IMR-90 (cell line): ENCODE measurements at places on chromosomes 2 and 18. TPM values are rescaled to one million over a fixed set of nuclear protein-coding genes. Genes with fewer than 3 reads are reported as not detected.

DNA sequence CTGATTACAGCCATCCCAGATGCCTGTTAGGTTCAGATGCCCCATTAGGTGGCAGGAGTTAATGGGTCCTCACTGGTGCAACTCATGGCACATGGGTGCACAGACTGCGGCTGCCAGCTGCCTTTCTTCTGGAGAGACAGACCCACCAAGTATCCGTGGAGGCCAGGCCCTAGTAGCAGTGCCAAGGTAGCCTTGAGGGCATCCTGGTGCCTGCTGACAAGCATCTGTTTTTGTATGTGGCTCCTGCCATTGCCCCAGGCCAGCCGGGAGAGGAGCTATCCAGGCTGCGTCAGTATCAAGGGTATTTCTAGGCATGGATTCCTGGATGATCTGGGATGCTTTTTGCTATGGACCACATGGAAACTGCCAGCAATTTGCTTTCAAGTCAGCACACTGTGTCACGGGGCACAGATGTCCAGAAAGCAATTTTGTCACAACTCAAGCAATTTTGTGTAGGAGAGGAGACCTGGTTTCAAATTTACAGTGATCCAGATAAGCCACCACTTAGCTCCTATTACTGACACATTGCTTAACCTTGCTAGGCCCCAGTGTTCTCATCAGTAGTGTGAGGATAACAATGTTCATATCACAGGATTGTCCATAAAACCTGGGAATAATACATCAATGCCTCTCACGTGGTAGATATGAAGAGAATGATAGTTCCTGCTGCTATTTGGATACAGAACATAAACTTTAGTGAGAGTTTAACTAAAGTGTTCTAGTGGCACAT is 815.1 kb upstream of the RAB6C start:
- no peak for DNase-seq

SERPINB3 gene
- total RNA-seq, result not detected in 2 replicates

- DNase-seq, result peak; percentile 11
These were observed 78.7 kb downstream of the ABCA12 start for GRCh38 chr2:215059724-215060123.

DNA sequence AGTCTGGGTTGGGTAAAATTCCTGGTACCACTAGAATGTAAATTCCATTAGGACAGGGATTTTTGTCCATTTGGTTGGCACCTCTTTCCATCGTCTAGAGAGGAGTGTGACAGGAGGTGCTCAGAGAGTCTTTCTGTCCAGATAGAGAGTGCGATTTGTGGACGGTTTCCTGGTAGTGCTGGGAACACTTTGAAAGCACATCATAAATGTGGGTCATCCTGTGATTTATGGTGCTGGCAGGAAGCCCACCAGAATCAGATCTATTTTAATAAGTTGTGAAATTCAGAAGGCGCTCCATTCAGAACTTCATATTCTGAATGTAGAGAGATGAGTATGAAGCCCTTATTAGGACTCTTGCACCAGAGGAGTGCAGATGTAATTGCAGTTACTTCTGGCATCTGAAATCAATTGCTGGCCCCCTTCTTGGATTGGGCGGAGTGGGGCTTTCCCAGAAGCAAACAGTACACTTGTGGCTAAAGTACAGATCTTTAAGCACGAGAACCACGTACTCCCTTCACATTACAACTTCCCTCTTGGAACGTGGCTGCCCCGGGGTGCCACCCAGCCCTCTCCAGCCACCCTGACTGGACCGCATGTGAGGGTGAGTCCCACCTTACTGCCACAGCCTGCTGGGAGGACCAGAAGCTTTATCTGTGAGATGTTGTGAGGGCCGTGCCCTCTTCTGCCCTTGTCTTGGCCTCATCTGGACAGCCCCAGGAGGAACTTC is 243.2 kb downstream of the MYO3B start:
- no peak for DNase-seq

GRCh38 chr18:45962461-45962860 is 4.7 kb downstream of the EPG5 start:
- peak; percentile 77 for DNase-seq

SLC8A1 gene
- total RNA-seq, result 57.0 and 86.1 TPM in 2 replicates

DNA sequence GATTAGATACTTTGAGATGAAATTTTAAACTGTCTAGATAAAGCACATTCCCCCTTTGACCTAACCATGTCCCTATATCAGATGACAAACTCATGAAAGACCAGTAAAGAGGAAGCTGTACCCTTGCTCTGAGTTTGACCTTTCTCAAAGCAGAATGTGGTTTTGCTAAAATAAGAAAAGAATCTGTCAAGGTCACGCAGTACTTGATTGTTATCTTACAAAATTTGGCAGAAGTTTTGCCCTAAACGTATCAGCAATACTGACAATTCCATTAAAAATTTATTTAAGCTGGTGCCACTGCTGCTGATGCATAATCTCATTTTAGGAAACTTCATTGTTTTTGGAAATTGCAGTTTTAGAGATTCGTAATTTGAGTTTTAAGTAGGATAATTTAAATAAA is 31.2 kb upstream of the GALM start:
- DNase-seq, result no peak

DNA sequence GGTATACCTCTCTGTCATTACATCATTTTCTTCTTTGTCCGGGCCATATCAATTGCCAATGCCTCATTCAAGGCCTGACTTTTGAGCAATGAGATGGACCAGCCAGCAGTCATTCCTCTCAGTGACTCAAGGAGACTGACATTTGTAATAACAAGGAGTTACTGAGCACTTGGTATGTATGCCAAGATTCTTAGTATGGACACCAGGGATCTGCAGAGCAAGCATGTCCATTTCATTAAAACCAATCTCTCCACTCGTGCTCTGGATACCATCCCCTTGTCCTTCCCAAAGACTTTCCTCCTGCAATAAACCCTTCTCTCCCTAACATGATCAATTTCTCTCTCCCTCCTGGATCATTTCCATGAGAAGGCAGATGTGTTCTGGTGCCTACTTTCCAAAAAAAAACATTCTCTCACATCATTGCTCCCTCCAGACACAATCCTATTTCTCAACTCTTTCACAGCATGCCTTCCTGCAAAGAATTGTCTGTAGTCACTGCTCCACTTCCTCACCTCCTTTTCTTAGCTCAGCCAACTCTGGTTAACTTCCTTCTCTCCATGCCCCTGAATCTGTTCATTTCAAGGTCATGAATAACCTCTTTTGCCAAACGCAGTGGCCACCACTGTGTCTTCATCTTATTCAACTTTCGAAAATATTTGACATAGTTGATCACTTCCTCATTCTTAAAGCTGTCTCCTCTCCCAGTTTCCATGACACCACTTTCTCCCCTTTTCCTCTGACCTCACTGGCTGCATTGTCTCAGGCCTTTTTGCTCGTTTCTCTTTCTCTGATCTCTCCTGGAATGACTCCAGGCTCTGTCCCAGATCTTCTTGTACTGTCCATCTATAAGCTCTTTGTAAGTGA is 102.8 kb upstream of the CYP1B1 start:
- peak; percentile 68 for DNase-seq

GRCh38 chr18:56258178-56258577 is 380.2 kb downstream of the TXNL1 start:
- peak; percentile 21 for DNase-seq

GRCh38 chr2:221731432-221732145 is 159.5 kb upstream of the EPHA4 start:
- DNase-seq, result no peak

DNA sequence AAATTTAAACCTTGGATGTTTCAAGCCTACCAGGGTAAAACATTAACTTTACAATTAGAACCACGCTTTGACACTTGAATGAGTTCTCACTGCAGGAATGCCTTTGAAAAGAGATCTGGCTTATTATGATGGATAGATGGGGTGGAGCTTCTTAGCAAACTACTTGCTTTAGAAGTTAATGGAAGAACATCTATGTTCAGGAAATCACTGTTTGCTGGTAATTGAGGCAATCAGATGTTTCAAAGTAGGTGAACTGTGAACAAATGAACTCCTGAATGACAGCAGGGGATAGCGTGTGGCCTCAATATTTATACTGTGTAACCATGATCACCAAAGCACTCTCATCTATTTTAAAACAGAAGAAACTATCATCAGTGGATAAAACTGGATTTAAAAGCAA is 383.6 kb downstream of the PIK3C3 start:
- DNase-seq, result no peak

GRCh38 chr2:158412206-158412605 is 44.3 kb downstream of the CCDC148 start:
- peak; percentile 76 for DNase-seq

MTIF2 gene
- total RNA-seq, result 22.6 and 33.3 TPM in 2 replicates

UGT1A10 gene
- total RNA-seq, result not detected in 2 replicates

- DNase-seq, result no peak
These were observed 6.3 kb upstream of the ATOH8 start for GRCh38 chr2:85747441-85747840.

DNA sequence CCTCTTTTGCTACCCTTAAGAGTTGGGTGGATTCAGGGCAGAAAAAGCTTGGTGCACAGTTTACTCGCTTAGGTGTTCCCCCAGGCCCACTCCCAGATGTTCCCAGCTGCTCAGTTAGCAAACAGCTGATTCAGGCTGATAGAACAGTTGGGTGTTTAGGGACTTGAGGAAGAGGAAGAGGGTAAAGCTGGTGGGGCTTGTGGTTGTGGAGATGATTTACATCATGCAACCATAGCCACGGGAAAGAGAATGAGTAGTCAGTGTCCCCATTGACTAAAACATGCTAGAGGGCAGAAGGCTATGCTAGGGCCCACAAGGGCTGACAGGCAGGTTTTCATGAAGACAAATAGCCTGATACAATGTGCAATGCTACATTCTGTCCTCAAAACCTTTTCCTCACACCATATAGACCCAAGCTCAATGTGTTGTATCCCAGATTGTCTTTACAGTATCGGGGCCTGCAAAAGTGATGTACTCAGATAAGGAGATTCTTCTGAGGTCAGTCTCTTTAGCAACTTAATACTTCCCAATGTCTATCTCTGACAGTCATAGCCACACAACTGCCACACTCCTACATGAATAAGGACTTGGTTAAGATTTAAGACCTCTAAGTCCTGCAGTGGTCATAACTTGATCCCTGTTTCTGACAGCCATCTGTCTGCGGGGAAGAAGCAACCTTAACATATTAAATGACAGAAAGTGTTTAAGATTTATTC is 15.6 kb downstream of the COLEC12 start:
- DNase-seq, result no peak

DNA sequence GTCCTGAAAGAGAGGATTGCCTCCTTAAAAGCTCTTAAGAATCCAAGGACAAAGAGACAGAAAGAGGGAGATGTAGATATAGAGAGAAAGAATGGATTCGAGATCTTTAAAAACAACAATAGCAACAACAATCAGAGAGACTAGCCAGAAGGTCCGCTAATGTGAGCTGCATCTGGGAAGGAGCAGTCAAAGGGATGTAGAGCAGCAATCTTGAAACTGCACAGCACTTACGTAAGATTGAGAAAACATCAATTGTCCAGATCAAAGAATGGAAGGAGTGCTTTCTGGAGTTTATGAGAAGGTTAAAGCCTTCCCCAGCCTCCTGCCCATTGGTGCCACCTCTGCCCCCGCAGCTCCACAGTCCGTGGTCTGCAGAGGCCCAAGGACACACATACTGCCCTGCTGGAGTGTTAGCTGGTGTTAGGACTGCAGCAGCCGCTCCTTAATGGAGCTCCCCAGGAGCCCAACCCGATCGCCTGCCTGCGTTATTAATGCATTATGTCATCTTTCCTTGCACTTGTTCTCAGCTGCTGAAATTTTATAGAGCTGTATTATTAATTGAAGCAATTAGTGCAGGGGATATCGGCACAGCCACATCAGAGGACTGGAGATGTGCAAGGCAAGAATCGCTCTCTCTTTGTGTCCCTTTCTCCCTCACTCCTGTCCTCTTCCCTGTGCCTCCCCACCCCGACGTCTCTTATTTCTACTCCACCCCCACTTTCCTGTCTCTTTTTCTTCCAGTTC is 94.2 kb upstream of the STPG4 start:
- no peak for DNase-seq

GRCh38 chr2:195493416-195493815 is 163.6 kb upstream of the SLC39A10 start:
- no peak for DNase-seq

DNA sequence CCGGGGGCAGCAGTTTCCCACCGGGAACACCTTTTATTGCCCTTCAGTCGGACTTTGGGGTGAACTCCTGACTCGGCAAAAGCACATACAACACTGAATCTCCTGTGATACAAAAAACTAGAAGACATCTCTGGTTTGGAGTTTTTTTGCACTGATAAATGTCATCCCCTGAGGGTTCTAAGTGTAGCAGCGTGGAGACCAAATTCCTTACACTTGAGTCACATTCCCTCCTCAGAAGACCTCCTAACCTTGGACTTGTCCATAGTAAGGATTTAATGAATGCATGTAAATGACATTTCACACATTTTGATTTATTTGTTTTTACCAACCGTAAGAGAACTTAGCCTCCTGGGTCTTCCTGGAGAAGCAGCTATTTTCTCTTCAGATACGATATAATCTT is 54.0 kb upstream of the GPR45 start:
- no peak for DNase-seq

CCBE1 gene
- 93.9 and 148 TPM in 2 replicates for total RNA-seq

DNA sequence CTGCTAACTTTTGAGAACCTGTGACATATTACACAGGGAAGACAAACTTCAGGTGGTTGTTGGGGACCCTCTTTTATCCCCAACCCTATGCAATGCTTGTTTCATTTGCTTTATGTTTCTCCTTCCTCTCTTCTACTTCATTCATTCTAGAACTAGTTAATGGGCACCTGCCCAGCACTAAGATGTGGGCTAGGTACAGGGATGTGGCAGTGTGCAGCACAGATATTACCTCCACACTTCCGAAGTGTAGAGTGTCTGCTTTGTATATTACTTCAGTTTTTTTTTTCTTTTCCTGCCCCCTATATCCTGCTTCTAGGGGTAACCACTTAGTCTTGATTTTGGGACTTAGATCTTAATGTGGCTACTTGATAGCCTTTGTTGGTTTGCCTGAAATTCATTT is 35.1 kb downstream of the CD28 start:
- no peak for DNase-seq

STK36 gene
- total RNA-seq, result 15.3 and 17.6 TPM in 2 replicates

POTEC gene
- total RNA-seq, result not detected in 2 replicates

SLC5A6 gene
- total RNA-seq, result 34.2 and 38.6 TPM in 2 replicates

DNA sequence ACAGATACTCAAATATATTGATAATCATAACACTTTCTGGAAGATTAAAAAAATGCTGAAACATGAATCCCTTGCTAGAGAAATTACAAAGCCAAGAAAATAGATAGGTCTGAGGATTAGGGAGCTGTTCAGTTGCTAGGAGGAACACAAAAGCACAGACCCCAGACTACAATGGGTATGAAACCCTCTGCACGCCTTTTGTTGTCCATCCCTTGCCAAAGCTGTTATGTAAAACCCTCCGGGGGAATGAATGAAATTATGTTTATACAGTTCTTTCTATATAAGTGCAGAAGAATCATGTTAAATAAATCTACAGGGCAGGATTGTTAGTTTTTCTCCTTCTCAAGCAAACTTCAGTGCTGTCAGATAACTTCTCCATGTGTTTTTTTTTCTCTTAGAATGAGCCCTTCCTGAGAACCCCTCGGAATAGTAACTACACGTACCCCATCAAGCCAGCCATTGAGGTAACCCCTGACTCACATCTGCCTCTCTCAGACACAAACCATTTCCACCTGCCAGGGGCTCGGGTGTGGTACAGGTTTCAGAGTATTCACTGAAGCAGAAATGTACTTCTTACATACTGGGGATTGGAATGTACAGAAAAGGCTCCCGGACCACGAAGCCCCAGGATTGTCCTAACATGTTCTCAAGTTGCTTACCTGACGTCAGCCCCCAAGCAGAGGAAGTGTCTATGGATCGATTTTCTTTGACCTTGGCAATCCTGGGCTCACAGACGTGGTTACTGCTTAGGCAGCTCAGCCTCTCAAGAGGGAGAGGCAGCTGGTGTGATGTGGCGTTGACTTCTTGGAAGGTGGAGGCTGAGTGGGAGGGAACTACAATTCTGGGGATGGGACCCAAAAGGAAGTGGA is 118.0 kb downstream of the PLB1 start:
- peak; percentile 92 for DNase-seq
